Cerebellar nuclear complex (tissue), 1 donor: ENCODE measurements at places on chromosomes 1 and 21.

DNA sequence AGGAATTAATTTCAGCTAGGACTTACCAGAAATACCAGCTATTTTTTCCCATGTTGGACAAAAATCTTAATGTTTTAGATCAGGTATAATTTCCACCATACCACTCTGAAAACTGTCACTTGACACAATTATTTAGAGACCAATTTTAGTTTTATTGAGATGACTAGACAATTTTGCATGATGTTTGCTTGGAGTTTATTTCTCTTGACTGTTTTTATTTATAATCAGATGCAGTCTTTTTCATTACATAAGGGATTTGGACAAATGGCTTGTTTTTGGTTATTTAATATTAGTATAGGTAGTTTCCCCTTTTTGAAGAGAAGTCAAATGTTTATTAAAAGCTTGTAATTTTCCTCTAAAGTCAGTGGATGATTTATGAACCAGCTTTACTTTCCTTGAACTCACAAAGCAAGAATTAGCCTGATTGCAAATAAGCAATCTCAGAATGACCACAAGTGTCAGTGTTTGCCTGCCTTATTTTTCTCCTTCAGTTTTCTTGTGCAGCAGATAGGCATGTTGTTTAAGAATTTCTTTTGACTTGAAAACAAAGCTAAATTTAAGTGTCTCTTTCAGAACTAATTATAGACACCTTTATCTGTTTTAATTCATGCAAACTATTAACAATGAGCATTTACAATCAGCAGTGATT is 3.8 kb upstream of the B3GALT2 start:
- DNase-seq, result no peak

DNA sequence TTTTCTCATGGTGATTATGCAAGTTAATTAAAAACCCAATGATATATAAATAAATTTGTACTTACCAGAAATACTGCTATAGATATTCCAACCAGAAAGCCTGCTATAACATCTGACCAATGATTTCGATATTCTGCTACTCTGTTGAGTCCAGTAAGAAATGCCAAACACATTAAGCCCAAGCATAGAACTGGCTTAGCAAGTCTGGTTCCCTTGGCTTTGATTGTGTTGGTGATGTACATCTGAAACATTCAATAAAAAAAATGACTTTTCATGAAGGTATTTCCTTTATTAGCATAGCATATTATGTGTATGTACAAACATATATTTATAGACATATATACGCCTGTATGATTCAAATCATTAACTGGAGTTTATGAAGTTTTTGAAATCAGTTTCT is 82.8 kb downstream of the PLPPR5 start:
- no peak for DNase-seq

DNA sequence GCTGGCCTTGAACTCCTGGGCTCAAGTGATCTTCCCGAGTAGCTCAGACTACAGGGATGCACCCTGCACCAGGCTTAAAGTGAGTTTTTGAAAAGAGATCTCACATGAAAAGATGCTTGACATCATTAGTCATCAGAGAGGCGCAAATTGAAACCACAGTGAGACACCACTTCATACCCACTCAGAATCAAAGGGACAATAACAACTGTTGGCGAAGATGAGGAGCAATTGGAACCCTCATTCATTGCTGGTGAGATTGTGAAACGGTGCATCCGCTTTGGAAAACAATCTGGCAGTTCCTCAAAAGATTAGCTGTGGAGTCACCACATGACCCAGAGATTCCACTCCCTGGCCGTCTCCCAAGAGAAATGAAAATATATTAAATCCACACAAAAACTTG is 122.3 kb downstream of the PGBD5 start:
- no peak for DNase-seq

GRCh38 chr1:47838562-47839432 is 158.4 kb downstream of the TRABD2B start:
- DNase-seq, result no peak

DNA sequence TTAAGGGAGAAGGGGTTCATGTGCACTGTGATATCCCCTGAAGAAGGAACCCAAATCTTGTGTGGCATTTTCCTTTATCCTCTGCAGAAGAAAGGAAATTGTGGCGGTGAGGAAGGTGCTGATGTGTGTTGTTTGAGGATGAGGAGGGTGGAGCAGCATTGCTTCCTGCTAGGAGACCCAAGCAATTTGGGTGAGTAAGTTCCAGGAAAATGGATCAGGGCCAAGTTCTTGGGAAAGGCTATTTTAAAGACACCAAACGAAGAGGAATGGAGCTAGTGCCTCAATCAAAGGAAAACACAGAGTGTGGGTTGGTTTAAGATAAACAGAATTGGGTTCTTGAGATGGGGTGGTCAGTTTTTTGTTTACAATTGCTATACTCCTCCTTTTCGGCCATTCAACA is 86.7 kb upstream of the MARK1 start:
- no peak for DNase-seq

DNA sequence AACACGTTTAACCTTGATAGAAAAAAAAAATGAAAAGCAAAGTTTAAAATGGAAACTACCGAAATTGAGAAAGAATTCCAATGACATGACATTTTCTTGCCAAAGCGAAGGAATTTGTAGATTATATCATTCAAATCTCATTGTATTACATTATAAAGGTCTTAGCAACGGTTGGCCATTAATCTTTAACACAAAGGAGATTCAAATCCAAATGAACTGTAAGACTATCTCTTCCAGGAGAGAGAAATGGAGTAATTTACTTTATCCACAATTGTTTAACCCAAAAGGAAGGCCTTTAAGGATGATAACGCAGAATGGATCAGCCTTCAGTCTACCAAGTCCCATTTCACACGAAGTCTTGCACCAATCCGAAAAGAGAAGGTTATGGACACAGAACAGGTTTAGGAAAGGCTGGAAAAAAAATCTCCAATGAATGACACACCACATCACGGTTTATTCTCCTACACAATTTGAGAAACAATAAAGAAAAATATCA is 1.5 kb downstream of the ENAH start:
- DNase-seq, result no peak

GRCh38 chr1:211326528-211327345 is at the start of gene TRAF5:
Gene TRAF5 (plus strand): TSS chr1:211326833. CDS start chr1:211353240, 26,407 bp downstream.
- DNase-seq, result no peak

DNA sequence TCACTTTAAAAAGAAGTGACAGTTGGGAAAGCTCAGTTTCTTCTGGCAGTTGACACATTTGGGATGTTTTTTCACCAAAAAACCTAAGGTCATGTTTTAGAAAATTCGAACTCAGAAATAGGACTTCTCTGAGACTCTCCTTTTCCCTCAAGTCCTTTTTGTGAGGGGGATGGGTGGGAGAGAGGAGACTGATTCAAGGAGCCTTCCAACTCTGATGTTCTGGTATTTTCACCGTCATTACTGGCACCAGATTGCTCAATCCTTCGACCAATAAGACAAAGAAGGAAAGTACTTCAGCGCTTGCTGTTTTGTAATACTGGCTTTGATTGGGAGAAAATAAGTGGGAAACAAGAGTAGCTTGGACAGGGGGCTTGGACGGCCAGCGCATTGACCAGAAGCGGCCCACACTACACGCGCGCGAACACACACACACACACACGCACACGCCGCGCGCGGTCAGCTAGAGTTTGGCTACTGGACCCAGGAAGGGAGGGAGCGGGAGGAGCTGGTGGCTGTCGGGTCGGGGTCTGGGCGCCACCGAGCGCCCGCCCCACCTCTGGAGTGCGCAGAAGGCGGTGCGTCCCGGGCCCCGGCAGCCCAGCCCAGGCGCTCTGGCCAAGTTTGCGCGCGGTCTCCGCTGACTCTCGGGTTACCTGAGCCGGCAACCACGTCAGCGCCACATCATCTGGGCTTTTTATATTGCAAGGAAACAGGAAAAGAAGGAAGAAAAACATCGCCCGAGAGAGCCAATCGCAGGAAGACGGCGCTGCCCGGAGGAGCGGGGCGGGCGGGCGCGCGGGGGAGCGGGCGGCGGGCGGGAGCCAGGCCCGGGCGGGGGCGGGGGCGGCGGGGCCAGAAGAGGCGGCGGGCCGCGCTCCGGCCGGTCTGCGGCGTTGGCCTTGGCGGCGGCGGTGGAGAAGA is at the start of gene KCNK1:
Gene KCNK1 (plus strand): TSS at position 855 of the 921 bp plus-strand sequence. CDS start 66 bp downstream, at position 921.
- no peak for DNase-seq

DNA sequence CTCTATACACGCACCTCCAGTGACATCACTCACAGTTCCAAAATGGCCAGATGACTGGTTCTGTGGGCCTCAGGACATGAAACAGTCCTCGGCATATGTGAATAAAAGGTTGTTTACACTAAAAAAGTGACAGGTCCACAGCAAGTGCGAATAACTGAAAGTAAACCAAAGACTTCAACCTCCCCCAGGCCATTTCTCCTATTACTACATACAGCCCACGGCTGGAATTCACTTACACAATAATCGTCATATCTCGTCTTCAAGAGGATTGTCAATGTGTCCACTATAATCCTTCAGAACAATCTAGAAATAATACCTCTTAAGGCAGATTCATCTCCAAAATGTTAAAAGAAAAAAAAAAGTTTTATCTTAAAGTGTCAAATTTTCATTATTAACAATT is 1.9 kb upstream of the PRDM15 start:
- no peak for DNase-seq

GRCh38 chr1:221141096-221141495 is 261.9 kb downstream of the HLX start:
- no peak for DNase-seq

- DNase-seq, result no peak
Observed at GRCh38 chr21:33561373-33561772, 18.5 kb downstream of the SON start.

- peak; percentile 36 for DNase-seq
Observed at GRCh38 chr1:40668769-40669525, 3.5 kb upstream of the RIMS3 start.

GRCh38 chr1:18922319-18922726 is 20.0 kb upstream of the ALDH4A1 start:
- DNase-seq, result peak; percentile 96

DNA sequence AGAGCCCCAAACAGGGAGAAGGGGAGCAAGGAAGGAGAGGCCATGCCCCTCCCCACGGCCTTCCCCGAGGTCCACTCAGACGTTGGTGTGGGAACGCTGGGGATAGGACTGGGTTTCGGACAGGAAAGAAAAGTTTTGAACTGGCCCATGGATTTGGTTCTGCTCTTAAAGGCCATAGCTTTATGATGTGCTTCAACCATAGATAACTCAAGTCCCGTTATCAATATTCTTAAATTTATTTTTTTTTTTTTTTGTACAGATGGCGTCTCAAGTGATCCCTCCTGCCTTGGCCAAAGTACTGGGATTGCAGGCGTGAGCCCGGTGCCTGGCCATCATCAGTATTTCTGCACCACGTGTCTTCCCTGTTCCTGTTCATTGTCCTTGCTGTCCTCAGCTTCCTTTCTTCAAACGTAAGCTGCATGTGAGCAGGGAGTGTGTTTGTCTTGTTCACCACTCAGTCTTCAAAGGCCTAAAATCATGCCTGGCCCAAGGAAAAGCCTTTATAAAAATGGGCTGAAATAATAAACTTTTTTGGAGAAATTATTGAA is 820 bp upstream of the KRTAP10-1 start:
- no peak for DNase-seq

- no peak for DNase-seq
Observed at GRCh38 chr21:20276954-20277353, 721.3 kb upstream of the NCAM2 start.

GRCh38 chr21:27077501-27077900 is 110.6 kb upstream of the ADAMTS5 start:
- DNase-seq, result no peak
